ENCODE measurements at places on chromosomes 3 and 15. TPM values are rescaled to one million over a fixed set of nuclear protein-coding genes. Genes with fewer than 3 reads are reported as not detected.

GRCh38 chr3:49671291-49672288, 2.6 kb upstream of the APEH start:
- DNase-seq: peak; percentile 43
- H3K4me3 ChIP-seq: no peak overlapping the region
- H3K27ac ChIP-seq: no peak overlapping the region
- H3K27me3 ChIP-seq: no peaks in the 10 kb centered on the region
- peaks cover 2% of the 10 kb centered on the region for H3K36me3 ChIP-seq
- H3K4me1 ChIP-seq: no peaks in the 10 kb centered on the region

- no peak overlapping the region for H3K27ac ChIP-seq
- no peaks in the 10 kb centered on the region for H3K27me3 ChIP-seq
- no peaks in the 10 kb centered on the region for H3K36me3 ChIP-seq
- H3K4me3 ChIP-seq: no peak overlapping the region
These were observed 29.0 kb downstream of the AQP9 start for GRCh38 chr15:58167095-58167691.

CLDND1 gene
- 90.7 TPM for total RNA-seq

RYR3 gene
- total RNA-seq: not detected

- H3K36me3 ChIP-seq: no peaks in the 10 kb centered on the region
- no peak overlapping the region for H3K27ac ChIP-seq
- no peak overlapping the region for H3K4me3 ChIP-seq
- no peaks in the 10 kb centered on the region for H3K4me1 ChIP-seq
- no peak for DNase-seq
These were observed 6.1 kb downstream of the RNU5B-1 start for GRCh38 chr15:65310431-65311137.
